Thyroid gland (tissue), 4 donors: ENCODE measurements at places on chromosomes 4 and X.
A peak's percentile ranks its signal among the peaks of the same experiment; 100 is the strongest.

DNA sequence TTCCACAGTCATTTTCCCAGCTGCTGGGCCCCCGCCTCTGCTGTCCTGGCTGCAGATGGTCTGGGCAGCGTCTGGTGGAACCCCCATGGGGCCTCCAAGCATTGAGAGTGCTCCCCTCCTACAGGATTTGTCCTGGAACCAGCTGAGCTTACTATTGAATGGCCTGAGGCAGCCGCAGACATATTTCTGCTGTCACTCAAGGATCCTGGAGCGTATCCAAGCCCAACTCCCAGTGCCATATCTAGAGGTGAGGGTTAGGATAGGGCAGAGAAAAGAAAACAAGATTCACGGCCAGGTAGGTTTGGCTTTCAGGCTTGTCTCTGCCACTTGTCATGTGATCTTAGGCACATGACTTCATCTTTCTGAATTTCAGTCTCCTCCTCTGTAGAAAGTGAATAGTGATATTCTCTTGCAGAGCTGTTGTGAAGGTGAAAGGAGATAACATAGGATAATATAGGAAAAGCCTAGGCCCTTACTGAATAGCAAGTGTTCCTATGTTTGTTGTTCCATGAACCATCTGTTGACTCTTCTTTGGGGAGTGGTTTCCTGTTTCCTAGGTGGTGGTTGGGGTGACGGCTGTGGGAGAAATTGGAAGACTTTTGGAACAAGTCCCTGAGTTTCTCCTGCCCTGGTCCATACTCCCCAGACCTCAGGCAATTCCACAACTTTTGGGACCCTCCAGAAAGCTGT, 52.3 kb downstream of the SEPSECS start:
- H3K4me1 ChIP-seq, result peaks cover 7% of the 10 kb centered on the region
- peak; percentile 38 for DNase-seq
- H3K27me3 ChIP-seq, result no peaks in the 10 kb centered on the region
- H3K27ac ChIP-seq, result no peak overlapping the region
- H3K4me3 ChIP-seq, result no peak overlapping the region

DNA sequence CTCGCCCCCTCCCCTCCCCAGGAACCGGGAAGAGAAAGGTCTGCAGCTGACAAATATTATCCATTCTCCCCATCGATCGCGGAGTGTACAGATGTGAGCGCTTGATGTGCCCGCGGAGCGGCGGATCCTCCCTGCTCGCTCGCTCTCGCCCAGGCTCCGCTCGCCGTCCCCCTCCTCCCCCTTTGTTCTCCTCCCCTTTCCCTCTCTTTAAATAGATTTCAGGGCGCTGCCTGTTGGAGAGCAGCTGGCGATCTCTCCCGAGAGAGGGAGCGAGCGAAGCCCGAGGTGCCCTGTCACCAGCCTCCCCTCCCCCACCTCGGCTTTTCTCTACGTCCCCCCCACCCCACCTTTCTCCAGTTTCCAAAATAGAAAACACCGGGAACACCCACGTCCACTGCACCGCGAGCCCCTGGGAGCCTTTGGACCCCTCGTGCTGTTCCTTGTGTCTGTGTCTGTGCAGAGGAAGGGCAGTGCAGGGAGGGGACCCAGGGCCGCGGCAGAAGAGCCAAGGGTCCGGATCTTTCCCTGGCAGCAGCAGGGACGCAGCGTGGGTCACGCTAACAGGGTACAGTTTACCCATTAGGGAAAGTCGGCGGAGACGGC, 56.6 kb upstream of the BCOR start:
- H3K4me3 ChIP-seq, result peak overlapping the region; percentile 35
- H3K36me3 ChIP-seq, result no peaks in the 10 kb centered on the region
- H3K27me3 ChIP-seq, result no peaks in the 10 kb centered on the region
- DNase-seq, result peak; percentile 60

DNA sequence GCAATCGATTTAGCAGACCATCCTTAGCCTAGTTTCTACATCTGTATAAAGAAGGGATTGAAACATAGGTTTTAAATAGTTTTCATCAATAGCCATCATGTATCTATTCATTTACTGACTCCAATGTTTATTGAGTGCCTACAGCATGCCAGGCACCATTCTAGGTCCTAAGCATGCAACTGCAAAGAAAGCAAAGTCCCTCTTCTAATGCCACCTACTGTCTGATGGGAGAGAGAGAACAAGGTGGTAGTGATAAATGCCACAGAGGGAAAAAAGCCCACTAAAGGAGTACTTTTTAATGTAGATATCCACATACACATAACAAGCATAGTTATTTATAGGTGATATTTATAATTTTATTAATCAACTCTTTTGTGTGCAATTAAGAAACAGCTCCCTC, 67.6 kb upstream of the PPARGC1A start:
- no peak for DNase-seq
- no peaks in the 10 kb centered on the region for H3K4me1 ChIP-seq
- H3K36me3 ChIP-seq, result no peaks in the 10 kb centered on the region
- no peaks in the 10 kb centered on the region for H3K27me3 ChIP-seq

GRCh38 chr4:150990250-150990649, 24.8 kb downstream of the LRBA start:
- H3K27me3 ChIP-seq, result no peaks in the 10 kb centered on the region
- H3K4me3 ChIP-seq, result no peak overlapping the region
- H3K36me3 ChIP-seq, result no peaks in the 10 kb centered on the region
- DNase-seq, result no peak
- H3K27ac ChIP-seq, result no peak overlapping the region

DNA sequence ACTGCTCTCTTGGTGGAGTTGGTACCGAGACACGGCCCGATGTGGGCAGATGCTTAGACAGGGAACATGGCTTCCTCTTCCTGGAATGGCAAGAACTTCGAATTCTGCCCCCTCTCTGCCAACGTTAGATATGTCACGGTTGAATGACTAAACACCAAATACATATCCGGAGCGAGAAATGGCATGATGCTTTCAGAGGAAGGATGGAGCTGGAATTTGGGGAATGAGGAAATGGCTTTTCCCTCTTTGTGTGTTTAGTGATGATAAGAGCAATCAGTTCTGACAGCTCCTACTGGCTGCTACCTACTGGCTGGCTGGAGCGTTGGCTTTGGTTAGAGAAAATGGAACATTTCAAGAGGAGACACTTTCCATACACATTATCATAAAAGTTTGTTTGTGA, 140.0 kb downstream of the DHRSX start:
- H3K27me3 ChIP-seq, result no peaks in the 10 kb centered on the region
- H3K4me3 ChIP-seq, result no peak overlapping the region
- H3K27ac ChIP-seq, result no peak overlapping the region
- no peaks in the 10 kb centered on the region for H3K4me1 ChIP-seq

DNA sequence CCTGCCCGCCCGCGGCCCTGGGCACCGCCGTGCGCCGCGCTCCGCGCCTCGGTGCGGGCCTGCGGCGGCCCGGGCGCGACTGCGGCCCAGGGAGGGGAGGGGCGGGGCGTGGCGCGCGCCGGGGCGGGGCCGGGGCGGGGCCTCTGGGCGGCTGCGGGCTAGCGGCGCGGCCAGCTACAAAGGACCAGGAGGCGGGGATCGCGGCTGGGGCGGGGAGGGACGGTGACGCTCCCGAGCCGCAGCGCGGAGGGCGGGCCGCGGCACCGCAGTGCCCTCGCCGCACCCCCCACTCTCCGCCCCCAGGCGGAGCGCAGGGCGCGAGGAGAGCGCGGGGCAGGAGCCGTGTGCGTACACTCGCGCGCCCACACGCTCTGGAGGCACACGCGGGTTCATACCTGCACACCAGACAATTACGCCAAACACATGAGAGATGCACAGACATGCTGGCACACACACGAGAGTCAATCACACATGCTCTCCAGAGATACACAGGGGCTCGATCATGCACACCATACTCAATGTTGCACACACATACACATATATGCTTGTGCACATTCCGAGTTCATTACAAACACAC, at the start of gene CRMP1:
TSS of gene CRMP1 (minus strand) at position 83 of the 577 bp plus-strand sequence. CDS start 117 bp downstream, outside the sequence.
- no peaks in the 10 kb centered on the region for H3K36me3 ChIP-seq
- H3K4me3 ChIP-seq, result no peak within 1 kb of the TSS
- peaks cover 4% of the 10 kb centered on the region for H3K4me1 ChIP-seq
- H3K27ac ChIP-seq, result no peak within 1 kb of the TSS

GRCh38 chr4:37549041-37549440, 137.1 kb downstream of the RELL1 start:
- no peaks in the 10 kb centered on the region for H3K36me3 ChIP-seq
- H3K4me3 ChIP-seq, result no peak overlapping the region
- H3K4me1 ChIP-seq, result no peaks in the 10 kb centered on the region
- no peak overlapping the region for H3K27ac ChIP-seq
- no peak for DNase-seq
- no peaks in the 10 kb centered on the region for H3K27me3 ChIP-seq

DNA sequence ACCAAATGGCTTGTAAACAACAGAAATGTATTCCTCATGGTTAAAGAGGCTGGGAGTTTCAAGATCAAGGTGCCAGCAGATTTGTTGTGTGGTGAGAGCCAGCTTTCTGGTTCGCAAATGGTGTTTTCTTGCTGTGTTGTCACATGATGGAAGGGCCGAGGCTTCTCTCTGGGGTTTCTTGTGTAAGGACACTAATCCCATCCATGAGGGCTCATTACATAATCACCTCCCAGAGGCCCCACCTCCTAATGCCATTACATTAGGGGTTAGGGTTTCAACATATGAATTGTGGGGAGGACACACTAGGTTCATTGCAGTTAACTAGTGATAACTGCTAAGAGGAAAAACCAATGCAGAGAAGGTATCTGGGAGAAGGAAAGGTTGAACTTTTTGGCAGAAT, 103.5 kb upstream of the ENPEP start:
- no peak overlapping the region for H3K4me3 ChIP-seq
- no peaks in the 10 kb centered on the region for H3K36me3 ChIP-seq
- no peak overlapping the region for H3K27ac ChIP-seq
- no peaks in the 10 kb centered on the region for H3K4me1 ChIP-seq

DNA sequence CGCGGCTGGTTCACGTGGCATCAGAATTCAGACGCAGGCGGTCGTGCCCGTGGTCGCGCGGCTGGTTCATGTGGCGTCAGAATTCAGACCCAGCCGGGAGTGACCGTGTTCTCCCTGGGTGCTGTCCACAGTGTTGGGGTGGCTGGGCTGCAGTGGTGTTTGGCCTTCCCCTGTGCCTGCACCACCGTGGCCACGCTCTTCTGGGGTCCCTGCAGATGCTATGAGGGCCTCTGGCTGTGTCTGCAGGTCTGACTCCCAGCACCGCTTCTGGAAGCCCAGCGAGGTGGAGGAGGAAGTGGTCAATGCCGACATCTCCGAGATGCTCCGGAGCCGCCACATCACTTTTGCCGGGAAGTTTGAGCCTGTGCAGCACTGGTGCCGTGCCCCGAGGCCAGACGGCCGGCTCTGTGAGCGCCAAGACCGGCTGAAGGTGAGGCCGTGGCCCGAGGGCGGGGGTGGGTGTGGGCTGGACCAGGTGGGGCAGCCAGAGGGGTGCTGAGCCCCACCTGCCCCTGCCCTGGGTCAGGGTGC, 26.4 kb downstream of the NKX1-1 start:
- H3K27ac ChIP-seq, result no peak overlapping the region
- no peaks in the 10 kb centered on the region for H3K27me3 ChIP-seq
- H3K4me3 ChIP-seq, result no peak overlapping the region
- DNase-seq, result no peak
- peaks cover 7% of the 10 kb centered on the region for H3K36me3 ChIP-seq

GRCh38 chrX:662126-662525, 31.5 kb downstream of the SHOX start:
- H3K4me3 ChIP-seq, result no peak overlapping the region
- no peaks in the 10 kb centered on the region for H3K4me1 ChIP-seq
- H3K36me3 ChIP-seq, result no peaks in the 10 kb centered on the region
- H3K27ac ChIP-seq, result no peak overlapping the region

DNA sequence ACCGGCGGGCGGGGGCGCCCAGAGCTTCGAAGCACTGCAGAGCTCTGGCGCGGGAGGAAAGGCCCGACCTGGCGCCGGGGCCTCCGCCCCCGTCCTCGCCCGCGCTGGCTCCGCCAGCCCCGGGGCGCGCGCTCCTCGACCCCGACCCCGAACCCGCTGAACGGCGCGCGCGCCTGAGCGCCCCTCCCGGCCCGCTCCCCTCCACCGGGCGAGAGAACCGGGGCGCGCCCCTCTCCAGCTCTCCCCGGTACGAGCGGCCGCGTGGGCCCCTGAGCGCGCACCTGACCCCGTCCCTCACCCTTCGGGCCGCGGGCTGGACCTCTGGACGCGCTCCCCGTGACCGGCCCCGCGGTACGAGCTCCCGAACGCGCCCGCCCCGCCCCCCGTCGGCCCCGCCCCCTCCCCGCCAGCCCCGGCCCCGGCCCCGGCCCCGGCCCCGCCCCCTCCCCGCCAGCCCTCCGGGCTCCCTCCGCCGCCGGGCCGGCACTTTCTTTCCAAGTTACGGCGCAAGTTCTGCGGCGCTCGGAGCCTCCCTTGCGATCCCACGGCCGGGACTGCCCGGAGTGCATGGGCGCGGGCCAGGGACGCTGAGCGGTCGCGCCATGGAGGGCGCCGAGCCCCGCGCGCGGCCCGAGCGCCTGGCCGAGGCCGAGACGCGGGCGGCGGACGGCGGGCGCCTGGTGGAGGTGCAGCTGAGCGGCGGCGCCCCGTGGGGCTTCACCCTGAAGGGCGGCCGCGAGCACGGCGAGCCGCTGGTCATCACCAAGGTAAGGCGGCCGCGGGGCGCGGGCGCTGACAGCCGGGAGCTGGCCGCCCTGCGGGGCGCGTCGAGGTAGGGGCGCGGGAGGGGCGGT, at the start of gene SHROOM2:
TSS of gene SHROOM2 (plus strand) at position 486 of the 854 bp plus-strand sequence. CDS start at position 603, 117 bp downstream.
- DNase-seq, result peak; percentile 45
- H3K36me3 ChIP-seq, result no peaks in the 10 kb centered on the region
- H3K27me3 ChIP-seq, result no peaks in the 10 kb centered on the region
- H3K27ac ChIP-seq, result no peak within 1 kb of the TSS

- H3K4me1 ChIP-seq, result no peaks in the 10 kb centered on the region
- no peak overlapping the region for H3K27ac ChIP-seq
- H3K4me3 ChIP-seq, result no peak overlapping the region
- DNase-seq, result no peak
- no peaks in the 10 kb centered on the region for H3K36me3 ChIP-seq
Measured at GRCh38 chrX:39559229-39559628, 538.5 kb downstream of the BCOR start.

GRCh38 chr4:66328803-66329574, 658.7 kb upstream of the EPHA5 start:
- H3K27me3 ChIP-seq, result no peaks in the 10 kb centered on the region
- H3K4me1 ChIP-seq, result no peaks in the 10 kb centered on the region
- no peaks in the 10 kb centered on the region for H3K36me3 ChIP-seq
- DNase-seq, result no peak
- no peak overlapping the region for H3K27ac ChIP-seq

GRCh38 chr4:2042204-2042946, 16.8 kb upstream of the NAT8L start:
- peak; percentile 25 for DNase-seq
- peaks cover 21% of the 10 kb centered on the region for H3K4me1 ChIP-seq
- H3K27ac ChIP-seq, result no peak overlapping the region
- peak overlapping the region; percentile 71 for H3K4me3 ChIP-seq
- no peaks in the 10 kb centered on the region for H3K36me3 ChIP-seq
- peaks cover 4% of the 10 kb centered on the region for H3K27me3 ChIP-seq

DNA sequence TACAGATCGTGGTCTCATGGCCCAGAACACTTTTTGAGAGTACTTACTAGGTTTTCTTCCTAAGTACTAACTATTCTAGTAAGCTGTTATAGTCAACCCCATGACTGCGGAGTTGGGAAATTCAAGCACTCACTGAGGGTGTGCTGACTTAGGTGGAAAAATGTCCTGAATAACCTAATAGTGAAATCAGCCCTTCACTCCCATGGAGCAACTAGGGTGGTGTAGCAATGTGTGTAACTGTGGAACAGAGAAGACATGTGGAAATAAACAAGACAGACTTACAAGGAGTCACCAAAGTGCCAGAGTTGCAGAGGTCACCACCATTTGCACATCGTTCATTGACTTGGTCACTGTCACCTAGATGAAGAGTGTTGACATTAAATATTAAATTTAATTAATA, 12.1 kb upstream of the VSIG4 start:
- no peaks in the 10 kb centered on the region for H3K4me1 ChIP-seq
- no peak overlapping the region for H3K4me3 ChIP-seq
- H3K27ac ChIP-seq, result no peak overlapping the region
